GM10248 (cell line): ENCODE measurements at places on chromosomes 6 and 20.

DNA sequence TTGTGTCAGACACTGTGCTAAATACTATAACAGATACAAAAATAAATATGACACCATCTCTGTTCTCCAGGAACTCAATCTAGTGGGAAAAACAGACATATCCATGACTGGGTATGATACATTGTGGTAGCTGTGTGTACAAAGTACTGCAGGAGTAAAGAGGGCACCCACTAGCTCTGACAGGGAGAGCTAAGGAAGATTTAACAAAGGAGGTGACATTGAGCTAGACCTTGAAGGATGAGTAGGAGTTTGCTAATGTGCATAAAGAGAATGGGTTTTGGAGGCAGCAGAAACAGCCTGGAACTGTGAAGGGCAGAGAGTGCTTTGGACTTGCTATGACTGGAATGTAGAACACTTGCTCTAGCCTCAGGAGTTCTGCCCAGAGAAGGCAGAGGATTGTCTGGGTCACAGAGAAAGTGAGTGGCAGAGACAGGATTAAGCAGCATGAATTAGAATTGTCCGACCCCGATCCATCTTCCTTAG is 14.4 kb downstream of the MMP24 start:
- no peak for DNase-seq

GRCh38 chr6:35061651-35062410 is 79.3 kb downstream of the TCP11 start:
- no peak for DNase-seq

DNA sequence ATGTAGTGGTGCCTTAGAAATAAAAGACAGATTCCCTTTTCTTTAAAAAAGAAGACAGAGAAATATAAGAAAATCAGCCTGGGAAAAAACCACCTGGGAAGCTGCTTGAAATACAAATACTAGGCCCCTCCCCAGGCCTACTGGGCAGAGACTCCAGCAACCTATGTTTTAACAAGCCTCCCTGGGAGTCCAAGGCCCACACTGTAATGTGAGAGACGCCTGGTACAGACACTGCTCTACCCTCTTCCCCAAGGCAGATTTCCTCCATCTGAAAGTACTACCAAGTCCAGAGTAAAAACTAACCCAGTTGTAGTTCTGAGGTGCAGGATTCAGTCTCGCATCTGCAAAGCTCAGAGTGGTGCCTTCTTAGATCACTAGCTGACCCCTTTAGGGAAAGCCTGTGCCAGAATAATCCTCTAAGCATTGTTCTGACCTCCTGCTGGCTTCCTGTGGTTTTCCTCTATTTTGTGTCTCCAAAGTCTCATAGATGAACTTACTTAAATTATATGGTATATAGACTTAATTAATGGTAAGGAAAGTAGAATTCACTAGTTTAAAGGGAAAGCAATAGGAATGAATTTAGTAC is 270.2 kb upstream of the SLC35B3 start:
- DNase-seq, result no peak

GRCh38 chr6:23951691-23952090 is 174.3 kb upstream of the NRSN1 start:
- DNase-seq, result no peak

DNA sequence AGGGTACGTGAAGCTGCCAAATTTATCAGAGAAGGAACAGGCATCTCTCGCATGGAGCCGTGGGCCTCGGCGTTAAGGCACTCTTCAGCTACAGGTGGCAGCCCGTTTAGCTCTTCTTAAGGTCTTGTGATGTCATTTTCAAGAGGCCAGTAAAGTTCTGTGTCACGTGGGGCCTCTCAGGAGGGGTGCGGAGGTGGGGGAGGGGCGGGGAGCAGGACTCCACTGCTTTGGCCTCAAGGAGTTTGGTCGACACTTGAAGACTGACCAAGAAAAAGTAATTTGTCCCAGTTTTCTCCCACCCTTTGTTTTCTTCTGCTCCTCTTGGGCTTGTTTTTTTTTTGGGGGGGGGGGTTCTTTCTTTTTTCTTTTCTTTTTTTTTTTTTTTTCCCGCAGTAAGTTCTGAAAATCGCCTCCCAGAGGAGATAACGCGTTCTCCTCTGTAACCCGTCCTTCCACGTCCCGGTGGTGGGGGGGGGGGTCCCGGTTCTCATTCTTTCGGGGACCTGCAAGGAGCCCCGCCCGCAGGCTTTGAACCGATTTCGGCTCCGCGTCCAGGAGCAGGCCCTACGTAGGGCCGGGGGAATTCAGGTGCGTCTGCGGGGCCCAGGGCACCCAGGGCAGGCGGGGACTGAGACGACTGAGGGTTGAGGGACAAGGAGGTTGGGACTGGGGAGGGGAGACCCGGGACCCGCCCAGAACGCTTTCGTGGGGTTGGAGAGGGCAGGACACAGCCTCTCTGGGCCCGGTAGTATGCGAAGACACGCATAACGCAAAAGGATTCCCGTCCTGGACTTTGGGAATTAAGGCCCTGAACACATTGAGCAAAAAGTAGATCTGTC is 26.0 kb downstream of the GPX6 start:
- peak; percentile 75 for DNase-seq

DNA sequence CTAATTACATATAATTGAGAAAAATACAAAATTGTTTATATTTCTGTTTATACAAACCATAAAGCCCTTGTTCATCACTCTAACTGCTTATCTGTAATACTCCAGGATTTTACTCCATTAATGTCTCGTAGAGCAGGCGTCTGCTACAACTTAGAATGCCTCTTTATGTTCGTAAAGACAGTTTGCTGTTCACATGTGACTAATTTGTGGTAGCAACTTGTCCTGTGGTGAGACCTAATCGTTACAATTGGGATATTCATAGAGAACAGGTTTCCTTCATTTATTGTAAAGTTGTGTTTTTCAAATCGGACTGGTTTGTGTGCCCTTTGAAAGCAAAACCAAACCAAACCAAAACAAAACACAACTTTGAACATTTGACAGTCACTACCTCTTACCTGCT is 149.7 kb downstream of the ASCC3 start:
- no peak for DNase-seq

GRCh38 chr20:53937929-53938367 is 132.4 kb downstream of the BCAS1 start:
- no peak for DNase-seq

DNA sequence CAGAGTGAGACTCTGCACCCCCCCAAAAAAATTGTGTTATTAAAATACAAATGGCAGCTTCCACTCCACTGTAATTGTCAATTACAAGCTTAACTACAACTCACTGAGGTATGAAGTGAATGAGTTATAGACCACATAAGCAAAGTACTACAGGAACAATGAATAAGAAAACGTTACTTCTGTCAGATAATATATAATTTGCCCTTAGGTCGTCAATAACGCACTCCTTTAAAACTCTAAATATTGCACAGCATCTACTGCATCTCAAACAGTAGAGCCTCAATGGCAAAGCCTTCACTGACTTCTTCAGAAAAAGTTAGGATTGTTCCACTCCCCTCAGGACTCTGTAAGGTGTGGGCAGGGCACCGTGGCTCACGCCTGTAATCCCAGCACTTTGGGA is 2.0 kb upstream of the HBS1L start:
- DNase-seq, result no peak

DNA sequence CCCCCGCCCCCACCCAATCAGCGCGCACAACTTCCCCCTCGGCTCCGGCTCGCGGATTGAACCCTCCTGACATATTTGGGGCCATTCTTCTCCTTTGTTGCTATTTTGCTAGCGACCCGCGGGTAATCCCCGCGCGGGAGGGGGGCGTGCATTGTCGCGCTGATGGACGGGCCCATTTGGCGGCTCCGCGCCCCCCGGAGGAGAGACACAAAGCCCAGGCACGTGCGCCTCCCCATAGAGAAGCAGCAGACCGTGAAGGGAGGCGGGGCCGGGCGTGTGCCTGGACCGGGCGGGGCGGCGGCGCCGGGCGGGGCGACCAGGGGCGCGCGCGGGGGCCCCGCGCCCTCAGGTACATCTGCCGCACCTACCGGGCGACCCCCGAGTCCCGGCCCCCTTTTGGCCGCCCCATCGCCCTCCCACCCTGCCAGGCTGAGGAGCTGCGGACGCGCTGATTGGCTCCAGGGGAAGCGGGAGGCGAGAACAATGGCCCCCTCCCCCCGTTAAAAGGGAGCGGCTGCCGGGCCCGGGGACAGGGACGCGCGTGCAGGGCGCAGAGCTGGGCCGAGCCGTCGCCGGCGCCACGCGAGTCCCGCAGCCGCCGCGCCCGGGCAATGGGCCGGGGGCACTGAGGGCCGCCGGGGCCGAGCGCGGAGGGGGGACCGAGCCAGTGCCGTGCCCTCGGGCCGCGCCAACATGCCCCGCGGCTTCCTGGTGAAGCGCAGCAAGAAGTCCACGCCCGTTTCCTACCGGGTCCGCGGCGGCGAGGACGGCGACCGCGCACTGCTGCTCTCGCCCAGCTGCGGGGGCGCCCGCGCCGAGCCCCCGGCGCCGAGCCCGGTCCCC is at the start of gene INSM1:
Gene INSM1 (plus strand): TSS at position 530 of the 843 bp plus-strand sequence. CDS start 164 bp downstream, at position 694.
- no peak for DNase-seq

DNA sequence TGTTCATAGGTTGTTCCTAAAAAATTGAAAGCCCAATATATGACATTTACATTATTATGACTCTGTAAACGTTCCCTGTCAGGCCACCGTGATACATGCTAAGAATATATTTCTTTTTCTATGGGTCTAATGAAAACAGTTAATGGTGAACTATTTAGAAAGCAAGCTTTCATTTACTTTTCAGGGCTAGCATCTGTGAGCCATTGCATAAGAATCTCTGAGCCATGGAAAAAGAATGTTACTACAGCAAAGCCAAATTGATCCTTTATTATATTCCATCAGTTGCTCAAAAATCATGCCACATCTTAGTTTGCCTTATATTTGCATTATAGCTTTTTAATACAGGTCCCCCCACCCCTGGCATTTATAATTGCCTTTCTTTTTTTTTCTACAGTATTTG is 275.5 kb downstream of the ZFAND3 start:
- no peak for DNase-seq

DNA sequence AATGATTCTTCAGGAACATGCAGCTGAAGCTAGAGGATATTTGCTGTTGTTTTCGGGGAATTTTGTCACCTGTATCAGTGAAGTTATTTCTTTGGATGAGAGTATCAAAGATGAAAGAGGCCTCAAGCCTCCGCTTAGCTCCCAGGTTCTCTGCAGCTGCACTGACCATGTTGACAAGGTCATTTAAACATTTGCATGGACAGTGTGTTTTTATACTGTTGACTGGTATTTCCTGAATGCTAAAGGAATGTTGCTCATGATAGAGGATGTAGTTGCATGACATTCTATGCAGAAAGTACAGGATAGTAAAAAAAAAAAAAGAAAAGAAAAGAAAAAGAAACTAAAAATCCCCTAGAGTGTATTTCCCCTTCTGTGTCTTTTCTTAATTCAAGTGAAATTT is 165.6 kb upstream of the LAMP5 start:
- DNase-seq, result no peak

GRCh38 chr20:50977066-50978021 is 18.7 kb downstream of the MOCS3 start:
- DNase-seq, result no peak

GRCh38 chr6:117076076-117076475 is 189.3 kb upstream of the VGLL2 start:
- DNase-seq, result no peak

DNA sequence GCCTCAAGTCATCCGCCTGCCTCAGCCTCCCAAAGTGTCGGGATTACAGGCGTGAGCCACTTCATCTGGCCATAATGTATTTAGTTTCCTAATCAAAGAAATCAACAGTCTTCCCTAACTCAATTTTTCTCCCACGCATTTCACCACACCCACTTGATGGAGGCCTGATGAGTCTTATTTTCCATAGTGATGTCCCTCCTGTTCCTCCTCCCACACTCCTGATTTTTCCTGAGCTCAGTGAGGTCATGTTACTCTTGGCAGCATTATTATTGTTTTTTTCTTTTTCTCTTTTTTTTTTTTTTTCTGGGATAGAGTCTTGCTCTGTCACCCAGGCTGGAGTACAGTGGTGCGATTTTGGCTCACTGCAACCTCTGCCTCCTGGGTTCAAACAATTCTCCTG is 8.9 kb downstream of the ABRACL start:
- DNase-seq, result no peak

DNA sequence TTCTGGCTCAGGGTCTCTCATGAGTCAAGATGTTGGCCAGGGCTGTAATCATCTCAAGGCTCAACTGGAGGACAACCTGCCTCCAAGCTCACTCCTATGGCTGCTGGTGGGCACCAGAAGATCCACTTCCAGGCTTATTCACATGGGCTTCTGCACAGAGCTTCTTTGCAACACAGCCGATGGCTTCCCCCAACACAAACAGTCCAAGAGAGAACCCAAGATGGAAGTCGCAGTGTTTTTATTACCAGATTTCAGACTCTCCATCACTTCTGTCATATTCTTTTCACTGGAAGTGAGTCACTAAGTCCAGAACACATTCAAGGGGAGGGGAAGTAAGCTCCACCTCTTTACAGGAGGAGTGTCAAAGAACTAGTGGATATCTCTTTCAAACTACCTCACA is 75.5 kb downstream of the CD164 start:
- DNase-seq, result no peak

DNA sequence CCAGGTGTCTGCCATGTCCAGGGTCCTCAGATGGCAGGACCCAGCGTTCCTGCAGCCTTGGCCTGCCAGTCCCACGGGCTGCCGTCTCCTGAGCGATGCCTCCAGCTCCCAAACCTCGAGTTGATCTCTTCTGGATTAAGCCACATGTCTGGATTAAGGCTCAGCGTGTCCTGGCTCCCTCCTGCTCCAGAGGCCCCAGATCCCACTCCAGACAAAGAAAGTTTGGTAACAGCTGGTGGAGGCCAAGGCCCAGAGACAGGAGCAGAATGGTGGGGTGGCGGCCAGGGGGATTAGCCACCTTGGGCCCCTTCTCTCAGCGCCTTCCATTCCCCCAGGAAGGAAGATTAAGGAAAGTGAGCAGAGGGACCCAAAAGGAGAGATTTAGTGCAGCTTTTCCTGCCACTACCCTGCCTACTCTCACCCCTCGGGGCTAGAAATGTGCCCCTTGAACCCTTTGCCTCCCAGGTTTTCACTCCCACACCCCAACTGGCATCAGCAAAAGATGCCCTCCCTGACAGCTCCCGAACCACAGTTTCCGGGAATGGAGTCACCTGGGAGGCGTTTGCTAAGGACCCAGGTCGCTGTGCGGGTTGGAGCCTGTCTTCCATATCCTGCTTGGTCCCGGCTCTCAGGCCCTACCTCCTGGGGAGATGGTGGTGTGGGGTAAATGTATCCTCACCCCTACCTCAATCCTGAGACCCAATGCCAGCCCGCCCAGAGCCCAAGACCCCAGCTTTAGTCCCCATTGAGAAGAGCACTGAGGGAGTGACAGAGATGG is 6.9 kb downstream of the SPDEF start:
- no peak for DNase-seq

DNA sequence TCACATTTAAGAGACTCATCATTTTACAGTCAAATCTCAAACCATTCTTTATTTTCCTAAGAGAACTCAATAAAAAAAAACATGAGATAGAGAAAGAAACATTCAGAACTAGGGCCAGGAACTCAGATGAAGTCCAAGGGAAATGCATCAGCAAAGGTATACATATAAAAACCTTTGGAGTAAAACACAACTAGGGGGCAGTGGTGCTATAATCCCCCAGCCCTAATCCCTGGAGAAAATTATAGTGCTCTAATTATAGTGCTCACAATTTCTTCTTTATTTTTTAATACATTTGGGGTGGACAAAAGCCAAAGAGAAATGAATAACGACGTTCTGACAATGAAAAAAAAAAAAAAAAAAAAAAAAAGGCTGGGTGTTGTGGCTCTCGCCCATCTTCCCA is 100.6 kb upstream of the EMILIN3 start:
- no peak for DNase-seq

- no peak for DNase-seq
These were observed 99.0 kb upstream of the SOX4 start for GRCh38 chr6:21494505-21494904.

GRCh38 chr20:36919715-36920333 is 31.7 kb downstream of the SAMHD1 start:
- DNase-seq, result peak; percentile 71

GRCh38 chr20:50323209-50323608 is 132.6 kb downstream of the CEBPB start:
- no peak for DNase-seq
